ENCODE measurements at places on chromosomes 3 and 15.

- no peak for DNase-seq
These were observed 201.9 kb downstream of the PDCD6IP start for GRCh38 chr3:34000301-34000700.

DNA sequence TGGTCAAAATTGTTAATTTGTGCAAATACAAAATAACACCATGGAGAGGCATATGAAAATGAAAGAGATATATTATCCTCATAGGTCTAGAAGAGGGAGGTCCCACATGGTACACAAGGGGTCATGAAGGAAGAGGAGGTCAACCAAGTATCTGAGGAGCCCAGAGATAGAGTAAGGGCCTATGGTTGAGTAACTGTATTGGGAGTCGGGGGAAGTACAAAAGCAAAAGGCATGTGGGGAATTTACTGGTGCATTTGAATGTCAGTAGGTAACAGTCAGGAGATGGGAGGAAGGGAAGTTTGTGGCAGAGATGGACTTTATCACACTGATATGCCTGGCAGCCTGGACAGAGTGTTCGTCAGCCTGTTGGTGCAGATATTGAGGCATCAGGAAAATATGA lies 1113.7 kb downstream of the OTOL1 start:
- DNase-seq: no peak

DNA sequence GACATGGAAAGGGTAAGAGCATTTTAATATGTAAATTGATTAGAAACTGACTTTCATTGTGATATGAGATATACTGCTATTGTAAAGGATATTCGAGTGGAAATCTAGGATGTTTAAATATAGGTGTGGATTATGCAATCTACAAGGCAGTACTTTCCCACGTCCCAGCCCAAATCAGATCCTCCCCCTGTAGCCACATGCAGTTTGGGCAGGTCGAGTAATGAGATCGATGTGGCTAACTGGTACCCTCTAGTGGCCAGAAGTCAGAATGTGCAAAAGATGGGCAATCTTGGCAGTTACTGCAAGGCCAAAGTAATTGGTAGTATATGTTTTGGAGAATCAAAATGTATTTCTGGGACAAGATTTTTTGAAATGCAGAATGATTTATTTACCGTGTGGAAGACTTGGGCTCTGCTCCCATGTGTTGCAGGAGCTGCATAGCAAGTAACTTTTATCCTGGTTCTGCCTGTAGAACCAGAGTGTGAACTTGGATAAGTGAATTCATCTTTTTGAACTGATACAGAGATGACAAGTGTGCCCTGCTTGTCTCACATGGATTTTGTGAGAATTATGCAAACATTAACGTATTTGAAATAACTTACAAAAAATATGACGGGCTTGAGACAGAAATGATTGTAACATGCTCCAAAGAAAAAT lies 94.5 kb upstream of the ADAMTSL3 start:
- peak; percentile 78 for DNase-seq

DNA sequence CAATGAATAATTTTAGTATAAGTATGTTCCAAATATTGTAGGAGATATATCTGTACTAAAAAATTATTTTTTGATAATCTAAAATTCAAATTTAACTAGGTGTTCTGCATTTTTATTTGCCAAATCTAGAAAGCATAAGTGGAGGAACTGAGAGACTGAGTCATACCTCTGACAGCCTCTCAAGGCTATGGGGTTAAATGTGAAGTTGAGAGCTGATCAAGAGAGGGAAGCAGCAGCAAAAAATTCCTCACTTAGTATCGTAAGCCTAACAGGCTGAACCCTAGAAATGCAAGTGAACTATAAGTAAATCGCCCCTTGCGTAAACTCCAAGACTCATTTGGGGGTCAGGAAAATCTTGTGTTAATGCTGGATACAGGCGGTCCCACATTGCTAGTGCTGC lies 12.8 kb upstream of the TOPAZ1 start:
- no peak for DNase-seq

DNA sequence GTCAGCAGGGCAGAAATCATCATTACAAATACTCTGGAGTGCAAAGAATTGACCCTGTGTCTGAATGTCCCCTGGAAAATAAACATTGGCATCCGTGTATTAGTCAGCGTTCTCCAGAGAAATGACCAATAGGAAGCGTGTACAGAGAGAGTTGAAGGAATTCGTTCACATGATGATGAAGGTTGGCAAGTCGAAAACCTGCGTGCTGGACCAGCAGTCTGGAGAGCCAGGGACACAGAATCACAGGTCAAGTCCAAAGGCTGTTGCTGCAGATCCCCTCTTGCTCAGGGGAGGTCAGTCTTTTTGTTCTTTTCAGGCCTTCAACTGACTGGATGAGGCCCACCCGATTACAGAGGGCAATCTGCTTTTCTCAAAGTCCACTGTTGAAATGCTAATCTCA lies 16.6 kb downstream of the GP9 start:
- no peak for DNase-seq

DNA sequence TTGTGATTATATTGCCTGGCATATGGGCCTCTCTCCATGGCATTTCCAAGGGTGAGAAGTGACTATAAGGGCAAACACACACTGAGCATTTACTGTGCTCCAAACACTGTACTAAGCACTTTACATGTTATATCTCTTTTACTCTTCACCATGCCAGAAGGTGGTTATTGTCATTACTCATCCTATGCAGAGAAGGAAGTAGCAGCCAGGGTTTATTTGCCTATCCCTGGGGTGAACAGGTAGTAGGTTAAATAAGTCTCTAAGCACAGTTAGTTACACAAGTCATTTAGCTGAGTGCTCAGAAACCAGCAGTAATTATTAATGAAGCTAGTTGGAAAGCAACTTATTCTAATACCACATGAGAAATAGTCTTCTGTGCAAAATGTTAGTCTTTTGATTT lies 109.9 kb upstream of the SYNPR start:
- no peak for DNase-seq

DNA sequence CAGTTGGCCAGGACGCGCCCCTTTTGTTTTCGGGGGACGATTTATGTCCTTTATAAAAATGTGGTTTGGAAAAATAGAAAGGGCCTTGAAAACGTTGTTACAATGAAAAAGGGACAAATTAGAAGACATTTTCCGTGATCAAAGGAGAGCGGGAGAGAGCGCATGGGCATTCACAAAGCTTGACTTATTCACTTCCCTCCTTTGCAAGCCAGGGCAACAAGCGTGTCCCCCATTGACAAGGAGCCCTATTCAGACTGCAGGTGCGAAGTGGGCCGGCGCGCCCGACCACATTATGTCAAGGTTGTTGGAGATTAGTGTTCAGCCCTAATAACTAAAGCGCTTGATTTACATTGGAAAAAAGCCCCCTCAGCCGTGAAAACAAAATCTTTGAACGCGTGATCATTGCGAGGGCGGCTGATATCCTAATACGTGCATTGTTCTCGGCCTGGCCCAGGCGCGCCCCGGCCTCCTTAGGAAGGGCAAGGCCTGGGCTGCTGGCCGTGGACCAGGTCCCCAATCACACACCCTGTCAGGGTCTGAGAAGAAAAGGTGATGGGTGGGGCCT lies 25.9 kb downstream of the ZIC4 start:
- no peak for DNase-seq
